ENCODE measurements at places on chromosomes 5 and 9.

GRCh38 chr9:21758540-21758939 lies 43.9 kb upstream of the MTAP start:
- no peak for DNase-seq

GRCh38 chr9:81886665-81887064 lies 41.6 kb upstream of the SPATA31D4 start:
- no peak for DNase-seq

DNA sequence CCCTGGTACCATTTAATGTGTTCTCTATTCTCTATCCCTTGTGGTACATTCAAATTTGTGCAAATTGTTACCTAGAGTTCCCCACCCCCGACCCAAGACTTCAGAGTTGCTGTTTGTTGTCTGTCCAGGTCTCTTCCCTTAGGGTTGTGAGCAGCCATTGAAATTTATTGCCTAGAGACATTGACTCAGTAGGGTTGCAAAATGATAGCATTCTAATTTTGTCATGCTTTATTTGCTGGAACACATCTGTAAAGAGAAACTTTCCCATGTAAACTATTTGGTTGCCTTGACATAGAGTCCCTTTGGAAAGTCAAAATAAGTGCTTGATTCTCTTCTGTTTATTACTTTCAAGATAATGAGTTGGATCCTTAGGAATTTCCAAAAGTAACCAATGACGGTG lies 91.7 kb upstream of the KLF9 start:
- DNase-seq = no peak

DNA sequence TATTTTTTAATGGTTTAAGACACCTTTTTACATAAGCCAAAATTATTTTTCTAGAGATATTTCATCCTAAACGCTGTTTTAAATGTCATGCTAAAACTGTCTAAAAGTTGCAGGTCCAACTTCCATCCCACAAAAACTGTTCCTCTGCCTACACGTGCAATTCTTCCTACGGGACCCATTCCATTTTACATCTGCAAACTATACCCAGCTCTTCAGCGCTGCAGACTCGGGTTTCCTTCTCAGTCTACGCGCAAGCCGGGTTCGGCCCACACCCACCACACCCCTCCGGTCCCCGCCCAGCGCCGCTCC lies 8.7 kb downstream of the RANBP6 start:
- DNase-seq = no peak

GRCh38 chr9:129231022-129231739 lies 53.1 kb upstream of the IER5L start:
- no peak for DNase-seq

DNA sequence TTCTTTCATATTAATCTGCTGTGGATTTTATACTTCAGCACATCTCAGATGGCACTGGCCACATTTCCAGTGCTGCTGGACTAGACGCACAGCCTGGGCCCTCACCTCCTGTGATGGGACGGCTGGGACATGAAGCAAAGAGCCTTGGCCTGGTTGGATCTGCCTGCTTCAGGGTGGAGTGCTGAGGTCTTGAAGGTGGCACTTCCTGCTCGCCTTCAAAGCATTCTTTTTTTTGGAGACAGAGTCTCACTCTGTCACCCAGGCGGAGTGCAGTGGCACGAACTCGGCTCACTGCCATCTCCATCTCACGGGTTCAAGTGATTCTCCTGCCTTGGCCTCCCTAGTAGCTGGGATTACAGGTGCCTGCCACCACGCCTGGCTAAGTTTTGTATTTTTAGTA lies 73.1 kb downstream of the RAPGEF1 start:
- no peak for DNase-seq

DNA sequence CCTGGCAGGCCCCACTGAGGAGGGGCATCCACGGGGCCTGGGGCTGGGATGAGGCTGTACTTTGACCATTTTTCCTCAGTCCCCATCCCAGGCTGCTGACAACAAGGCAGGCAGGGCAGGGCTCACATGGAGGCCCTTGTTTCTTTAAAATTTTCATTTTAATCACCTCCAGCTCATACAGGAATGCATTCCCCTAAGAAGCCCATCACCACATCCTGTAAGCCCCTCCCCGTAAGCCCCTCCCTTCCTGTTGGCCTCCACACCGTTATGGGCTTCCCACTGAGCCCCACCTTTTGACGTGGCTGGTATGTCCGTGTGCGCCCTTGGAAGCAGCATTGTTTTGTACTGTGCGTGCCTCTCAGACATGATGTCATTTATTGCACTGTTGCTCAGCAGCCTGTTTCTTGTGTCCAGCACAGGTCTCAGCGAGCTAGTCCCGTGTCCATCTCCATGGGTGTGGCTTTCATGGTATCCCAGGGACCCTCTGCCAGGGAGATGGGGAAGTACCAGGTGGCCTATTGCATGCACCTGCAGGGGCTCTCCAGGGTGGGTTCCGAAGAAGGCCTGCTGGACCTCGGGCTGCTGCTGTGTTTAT lies 22.4 kb downstream of the PHF2 start:
- no peak for DNase-seq

GRCh38 chr5:170186156-170186555 lies 46.6 kb upstream of the C5orf58 start:
- no peak for DNase-seq

DNA sequence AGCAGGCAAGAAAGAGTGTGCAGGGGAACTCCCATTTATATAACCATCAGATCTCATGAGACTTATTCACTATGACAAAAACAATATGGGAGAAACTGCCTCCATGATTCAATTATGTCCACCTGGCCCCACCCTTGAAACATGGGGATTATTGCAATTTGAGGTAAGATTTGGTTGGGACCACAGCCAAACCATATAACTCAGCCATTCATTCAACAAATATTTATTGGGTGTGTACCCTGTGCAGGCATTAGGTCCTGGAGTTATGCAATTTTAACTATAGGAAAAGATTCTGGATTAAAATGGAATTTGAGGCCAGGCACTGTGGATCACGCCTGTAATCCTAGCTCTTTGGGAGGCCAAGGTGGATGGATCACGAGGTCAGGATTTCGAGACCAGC lies 124.2 kb upstream of the GAS1 start:
- no peak for DNase-seq

- DNase-seq = no peak
Observed at GRCh38 chr9:72509053-72509452, 12.4 kb upstream of the TMC1 start.

- DNase-seq = no peak
Observed at GRCh38 chr5:74112372-74113195, 486.6 kb downstream of the ARHGEF28 start.

- DNase-seq = no peak
Observed at GRCh38 chr5:131265311-131265803, 1.5 kb downstream of the CDC42SE2 start.

DNA sequence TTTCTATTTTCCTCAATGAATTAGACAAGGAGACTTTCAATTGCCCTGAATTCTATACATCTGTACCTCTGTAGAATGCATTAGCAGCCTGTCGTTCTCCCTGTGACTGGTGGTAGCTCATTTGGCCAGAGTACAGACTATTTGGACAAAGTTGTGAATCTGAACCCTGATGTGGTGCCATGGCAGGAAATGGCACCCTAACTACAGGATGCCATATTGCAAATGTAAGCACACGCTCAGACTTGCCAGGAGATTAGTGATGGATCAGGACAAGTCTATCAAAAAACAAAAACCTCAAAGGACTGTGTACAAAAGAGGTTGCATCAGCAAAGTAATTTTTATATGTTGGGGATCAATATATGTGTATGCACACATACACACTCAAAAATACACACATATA lies 58.3 kb downstream of the SVEP1 start:
- no peak for DNase-seq

DNA sequence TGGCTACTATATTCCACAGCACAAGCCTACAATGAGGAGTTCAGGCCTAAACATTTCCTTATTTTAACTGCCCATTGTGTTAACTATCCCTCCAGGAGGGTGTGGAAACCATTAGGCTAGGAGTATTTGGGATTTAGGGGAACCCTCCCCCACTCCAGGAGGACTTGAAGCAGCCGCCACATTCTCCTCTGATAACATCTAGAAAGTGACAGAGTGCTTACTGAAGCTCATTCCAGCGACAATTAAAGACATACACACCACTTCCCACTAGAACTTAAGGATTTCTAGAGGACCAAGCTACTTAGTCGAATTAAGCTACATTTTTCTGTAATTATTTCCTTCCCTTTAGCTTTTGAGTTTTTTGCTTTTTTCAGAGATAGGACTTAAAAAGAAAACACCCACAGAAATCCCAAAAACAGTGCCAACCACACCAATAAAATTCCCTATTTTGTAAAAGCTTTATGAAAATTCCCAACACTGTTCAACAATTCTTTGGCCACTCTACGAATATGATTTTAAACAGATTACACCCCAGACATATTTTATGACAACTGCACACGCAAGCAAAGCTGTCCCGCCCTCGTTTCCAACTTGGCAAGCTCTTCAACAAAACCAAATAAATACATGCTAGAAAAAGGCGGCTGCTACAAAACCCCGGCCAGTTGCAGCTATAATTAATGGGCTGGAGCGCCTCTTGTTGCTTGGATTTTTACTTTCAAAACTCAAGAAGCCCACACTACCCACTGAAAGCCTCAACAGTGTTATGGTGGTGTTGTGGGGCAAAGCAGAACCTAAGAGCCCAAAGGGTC lies 4.5 kb downstream of the ROR2 start:
- DNase-seq = no peak

- no peak for DNase-seq
Observed at GRCh38 chr9:35529161-35529823, 39.4 kb downstream of the RUSC2 start.

- DNase-seq = no peak
Observed at GRCh38 chr5:62685221-62685620, 106.6 kb downstream of the LRRC70 start.

GRCh38 chr9:89444274-89444673 lies 53.6 kb downstream of the SEMA4D start:
- DNase-seq = peak; percentile 56

GRCh38 chr9:7246917-7247522 lies 489.2 kb downstream of the KDM4C start:
- no peak for DNase-seq

DNA sequence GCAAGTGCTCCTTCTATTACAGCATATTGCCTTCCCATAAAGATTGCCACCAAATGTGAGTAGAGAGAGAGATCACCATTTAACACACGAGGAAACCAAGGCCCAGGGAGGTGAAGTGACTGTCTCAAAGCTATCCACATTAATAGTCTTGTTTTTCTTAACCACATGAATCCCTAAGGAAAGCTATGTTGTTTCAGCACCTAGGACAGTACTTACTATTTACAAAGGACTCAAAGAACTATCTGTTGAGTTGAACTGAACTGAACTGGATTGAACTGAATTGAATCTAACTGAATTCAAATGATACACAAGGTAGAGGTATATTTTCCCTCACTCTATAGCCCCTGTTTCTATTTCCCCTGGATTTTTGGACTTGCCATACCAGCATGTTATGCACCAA lies 430.4 kb downstream of the CAAP1 start:
- no peak for DNase-seq

DNA sequence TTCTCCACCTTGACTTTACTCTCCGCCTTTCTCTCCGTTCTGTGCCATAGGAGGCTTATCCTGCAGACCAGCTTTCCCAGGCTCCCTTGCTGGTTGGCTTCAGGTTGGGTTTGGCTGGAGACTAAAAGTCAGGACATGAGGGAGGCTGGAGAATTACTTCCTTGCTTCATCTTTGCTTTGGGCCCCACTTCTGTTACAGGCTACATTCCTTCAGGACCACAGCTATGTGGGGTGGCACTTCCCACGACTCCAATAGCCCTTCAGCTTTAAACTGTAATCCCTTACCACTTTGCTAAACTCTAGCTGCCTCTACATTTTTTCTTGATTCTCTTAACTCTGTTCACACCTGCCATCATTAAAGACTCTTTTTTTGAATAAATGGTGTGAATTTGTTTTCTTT lies 186.7 kb upstream of the NR4A3 start:
- no peak for DNase-seq

DNA sequence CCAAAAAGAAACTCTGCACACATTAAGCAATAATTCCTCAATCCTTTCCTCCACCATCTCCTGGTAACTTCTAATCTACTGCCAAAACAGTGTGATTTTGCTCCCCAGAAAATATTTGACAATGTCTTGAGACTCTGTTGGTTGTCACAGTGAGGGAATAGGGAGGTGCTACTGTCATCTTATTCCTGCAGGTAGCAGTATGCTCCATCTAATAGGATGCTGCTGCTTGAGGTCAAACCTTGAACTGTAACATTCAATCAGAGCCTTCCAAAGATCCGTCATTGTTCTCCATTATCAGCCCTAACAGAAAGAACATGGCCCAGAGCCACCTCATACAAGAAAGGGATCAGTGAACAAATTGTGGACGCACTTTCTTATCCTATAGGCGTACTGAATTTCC lies 514.7 kb upstream of the GRIN3A start:
- DNase-seq = no peak

DNA sequence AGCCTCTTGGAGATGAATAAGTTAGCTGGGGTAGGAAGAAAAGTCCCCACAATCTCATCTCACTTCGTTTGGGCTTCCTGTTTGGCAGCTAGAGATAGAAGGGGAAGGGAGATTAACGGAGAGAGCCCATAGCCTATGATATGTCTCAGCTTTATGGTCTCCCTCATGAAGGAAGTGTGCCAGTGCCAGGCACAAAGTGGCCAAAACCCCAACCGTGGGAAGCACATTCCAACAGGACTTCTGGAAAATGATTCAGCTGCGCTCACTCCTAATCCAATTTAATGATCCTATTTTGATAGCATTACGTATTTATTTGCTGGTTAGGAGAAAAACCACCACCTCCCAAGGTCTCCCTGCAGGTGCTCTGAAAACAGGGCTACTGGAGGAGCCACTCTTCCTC lies 303.1 kb upstream of the CLINT1 start:
- DNase-seq = no peak

- DNase-seq = no peak
Observed at GRCh38 chr5:173597304-173597703, 19.1 kb downstream of the BOD1 start.

GRCh38 chr5:127411381-127411780 lies 106.1 kb upstream of the PRRC1 start:
- DNase-seq = no peak

- DNase-seq = no peak
Observed at GRCh38 chr9:86801246-86801645, 146.1 kb downstream of the GAS1 start.

GRCh38 chr5:103472830-103473229 lies 89.8 kb downstream of the NUDT12 start:
- no peak for DNase-seq

GRCh38 chr5:17216176-17216973 lies 1.1 kb upstream of the BASP1 start:
- DNase-seq = peak; percentile 50

- DNase-seq = no peak
Observed at GRCh38 chr5:154368041-154368800, 77.6 kb upstream of the SAP30L start.

- DNase-seq = no peak
Observed at GRCh38 chr5:87951661-87952060, 317.0 kb downstream of the TMEM161B start.

DNA sequence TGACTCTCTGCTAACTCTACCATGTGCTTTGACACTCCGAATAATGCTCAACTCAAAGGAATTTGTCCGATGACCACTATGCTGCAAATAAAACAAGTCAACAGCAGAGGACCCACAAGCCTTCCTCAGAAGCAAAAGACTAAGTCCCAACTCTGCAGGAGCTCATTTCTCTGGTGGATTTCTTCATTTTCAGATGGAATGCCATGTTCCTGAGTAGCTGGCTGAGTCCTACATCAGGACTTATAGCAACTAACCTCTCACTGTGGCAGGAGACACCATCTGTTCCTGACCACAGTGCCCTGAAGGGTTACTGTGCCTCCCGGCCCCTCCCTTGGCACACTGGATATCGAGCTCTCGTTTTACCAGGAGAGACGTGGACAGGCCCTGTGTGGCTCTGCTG lies 20.8 kb downstream of the LHFPL2 start:
- DNase-seq = no peak

GRCh38 chr5:174991847-174992246 lies 267.5 kb downstream of the MSX2 start:
- no peak for DNase-seq

All from stimulated activated CD4-positive, alpha-beta T cell treated with anti-CD3 and anti-CD28 coated beads, Interleukin-4, amount 100 ng/mL, for 1 hour (primary cell).